ENCODE measurements at places on chromosomes 5 and 9.
A peak's percentile ranks its signal among the peaks of the same experiment; 100 is the strongest.

DNA sequence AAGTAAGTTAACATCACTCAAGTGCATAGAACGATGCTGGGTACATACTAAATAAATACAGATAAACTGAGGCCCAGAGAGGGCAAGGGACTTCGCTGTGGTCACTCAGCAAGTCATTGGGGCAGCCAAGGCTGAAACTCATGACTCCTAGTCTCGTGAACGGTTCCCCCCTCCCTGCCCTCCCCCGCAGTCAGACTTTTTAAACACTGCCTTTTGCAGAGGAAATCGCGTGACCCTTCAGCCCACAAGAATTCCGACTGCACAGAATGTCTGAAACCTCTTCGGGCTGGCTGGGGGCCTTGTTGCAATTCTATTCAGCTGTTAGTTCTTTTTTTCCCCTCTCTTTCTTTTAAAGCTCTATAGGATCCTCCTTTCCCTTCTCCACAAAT, 28.1 kb downstream of the NEK6 start:
- no peak for DNase-seq

- no peak for DNase-seq
These were observed 325.2 kb downstream of the NR2F1-AS1 start for GRCh38 chr5:93255796-93256195.

DNA sequence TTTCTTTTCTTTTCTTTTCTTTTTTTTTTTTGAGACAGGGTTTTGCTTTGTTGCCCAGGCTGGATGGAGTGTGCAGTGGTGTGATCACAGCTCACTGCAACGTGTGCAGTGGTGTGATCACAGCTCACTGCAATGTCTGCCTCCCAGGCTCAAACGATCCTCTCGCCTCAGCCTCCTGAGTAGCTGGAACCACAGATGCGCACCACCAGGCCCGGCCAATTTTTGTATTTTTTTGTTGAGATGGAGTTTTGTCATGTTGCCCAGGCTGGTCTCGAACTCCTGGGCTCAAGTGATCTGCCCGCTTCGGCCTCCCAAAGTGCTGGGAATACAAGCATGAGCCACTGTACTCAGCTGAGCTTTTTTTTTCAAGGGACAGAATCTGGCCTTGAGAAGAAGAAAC, 36.8 kb upstream of the TJP2 start:
- no peak for DNase-seq

GRCh38 chr5:180456792-180457191, 37.4 kb upstream of the CNOT6 start:
- no peak for DNase-seq

DNA sequence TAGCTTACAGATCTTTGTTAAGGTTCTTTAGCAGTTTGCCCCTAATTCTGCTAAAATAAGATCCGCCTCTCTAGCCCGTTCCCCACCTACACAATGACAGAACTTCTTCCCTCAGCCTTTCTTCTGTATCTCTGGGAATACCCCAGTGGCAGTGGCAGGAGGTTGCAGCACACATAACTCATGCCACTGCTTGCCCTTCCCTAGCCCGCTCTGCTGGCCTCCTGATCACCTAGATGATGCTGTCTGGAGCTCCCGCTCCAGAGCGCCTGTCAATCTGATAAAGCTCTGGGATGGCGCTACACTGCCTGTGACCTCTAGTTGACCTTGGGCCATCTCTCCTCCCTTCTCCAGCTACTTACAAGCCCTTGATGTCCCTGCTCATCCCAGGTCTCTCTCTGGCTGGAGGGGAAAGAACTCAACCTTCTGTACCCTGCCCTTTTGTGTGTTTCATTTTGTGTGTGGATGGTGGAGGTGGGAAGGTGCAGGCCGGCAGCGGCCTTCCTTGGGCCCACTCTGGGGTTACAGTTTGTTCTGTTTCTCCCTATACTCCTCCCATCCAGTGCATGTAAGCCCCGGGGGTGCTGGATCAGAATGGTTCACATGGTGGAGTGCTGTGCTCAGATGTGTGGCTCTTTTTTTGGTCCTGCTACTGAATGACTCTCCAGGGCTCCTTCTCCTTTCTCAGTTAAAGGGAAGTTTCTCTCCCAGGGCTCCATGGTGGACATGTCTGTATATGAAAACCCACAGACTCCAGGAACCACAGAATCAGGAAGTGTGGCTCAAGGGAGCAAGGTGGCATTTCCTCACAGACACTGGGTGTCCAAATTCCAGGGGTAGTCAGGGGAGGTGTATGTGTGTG, 29.1 kb downstream of the MTX3 start:
- no peak for DNase-seq

DNA sequence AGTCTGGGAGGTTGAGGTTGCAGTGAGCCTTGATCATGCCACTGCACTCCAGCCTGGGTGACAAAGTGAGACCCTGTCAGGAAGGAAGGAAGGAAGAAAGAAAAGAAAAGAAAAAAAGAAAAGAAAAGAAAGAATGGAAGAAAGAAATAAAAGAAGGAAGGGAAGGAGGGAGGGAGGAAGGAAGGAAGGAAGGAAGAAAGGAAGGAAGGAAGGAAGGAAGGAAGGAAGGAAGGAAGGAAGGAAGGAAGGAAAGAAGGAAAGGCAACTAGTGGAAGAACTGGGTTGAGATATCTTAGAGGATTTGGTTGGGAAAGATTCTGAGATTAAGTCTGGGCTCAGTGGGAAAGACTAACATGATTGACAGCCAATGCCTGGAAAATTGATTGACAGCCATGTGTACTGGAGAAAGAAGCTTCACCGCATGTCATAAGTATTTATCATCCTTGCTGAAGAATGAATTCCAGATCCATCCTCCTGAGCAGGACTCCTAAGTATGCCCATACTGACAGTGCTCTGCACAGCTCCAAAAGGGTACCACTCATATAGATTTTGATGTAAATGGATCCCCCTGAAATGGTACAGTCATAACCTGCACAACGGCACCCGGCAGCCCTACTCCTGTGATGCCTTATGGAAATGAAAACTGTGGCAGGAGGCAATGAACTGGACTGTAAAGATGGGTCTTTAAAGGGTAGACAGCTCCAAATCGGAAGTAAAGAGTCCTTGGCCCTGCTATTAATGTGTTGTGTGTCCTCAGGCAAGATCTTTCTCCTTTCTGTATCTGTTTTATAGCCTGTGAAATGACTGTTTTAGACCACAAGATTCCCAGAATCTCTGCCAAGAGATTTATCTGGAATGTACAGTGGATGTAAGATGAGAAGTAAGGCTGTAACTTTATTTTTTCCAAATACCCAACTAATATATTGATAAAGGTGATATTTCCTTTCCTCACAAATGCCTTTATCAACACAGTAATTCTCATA, 16.9 kb upstream of the ADRA1B start:
- no peak for DNase-seq

- no peak for DNase-seq
These were observed 6.7 kb downstream of the SLC4A9 start for GRCh38 chr5:140366589-140367255.

DNA sequence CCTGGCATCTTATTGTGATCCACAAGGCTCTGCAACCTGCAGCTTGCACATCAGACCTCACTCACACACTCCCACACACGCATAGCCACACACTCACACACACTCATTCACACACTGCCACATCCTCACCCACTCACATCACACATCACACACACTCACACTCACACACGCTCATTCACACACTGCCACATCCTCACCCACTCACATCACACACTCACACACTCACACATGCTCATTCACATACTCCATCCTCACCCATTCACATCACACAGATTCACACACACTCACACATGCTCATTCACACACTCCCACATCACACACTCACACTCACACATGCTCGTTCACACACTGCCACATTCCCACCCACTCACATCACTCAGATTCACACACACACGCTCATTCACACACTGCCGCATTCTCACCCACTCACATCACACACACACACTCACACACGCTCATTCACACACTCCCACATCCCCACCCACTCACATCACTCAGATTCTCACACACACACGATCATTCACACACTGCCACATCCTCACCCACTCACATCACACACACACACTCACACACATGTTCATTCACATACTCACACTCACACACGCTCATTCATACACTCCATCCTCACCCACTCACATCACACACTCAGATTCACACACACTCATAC, 47.1 kb upstream of the RXRA start:
- no peak for DNase-seq

DNA sequence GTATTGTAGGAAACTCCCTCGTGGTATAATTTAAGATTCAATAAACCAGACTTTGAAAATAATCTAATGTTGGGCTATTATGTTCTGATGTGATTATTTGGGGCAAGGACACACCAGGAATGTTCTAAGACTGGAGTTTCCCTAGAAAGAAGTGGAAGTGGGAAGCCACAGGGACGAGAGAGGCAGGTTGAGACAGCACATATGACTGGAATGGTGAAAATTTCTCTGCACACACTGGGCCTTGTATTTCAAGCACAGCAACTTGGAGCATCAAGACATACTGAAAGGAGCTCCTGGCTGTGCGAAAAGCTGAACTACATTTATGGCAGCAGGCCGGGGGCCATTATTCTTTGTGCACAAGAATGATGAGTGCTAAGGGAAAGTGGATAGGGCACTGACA, 98.2 kb downstream of the CETN3 start:
- DNase-seq: no peak

DNA sequence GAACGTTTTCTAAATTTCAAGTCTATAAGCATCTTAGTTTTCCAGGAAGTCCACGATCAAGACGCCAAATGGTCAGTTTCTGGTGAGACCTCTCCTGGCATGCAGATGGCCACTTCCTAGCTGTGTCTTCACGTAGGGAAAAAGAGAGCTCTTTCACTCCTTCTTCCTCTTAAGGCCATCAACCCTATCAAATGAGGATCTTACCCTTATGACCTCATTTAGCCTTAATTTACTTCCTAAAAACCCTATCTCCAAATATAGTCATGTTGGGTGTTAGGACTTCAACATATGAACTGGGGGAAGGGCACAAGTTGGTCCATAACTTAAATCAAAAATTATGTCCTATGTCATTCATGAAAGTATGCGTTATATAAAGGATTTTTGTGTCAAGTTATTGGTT, 229.5 kb downstream of the ARL15 start:
- DNase-seq: no peak

DNA sequence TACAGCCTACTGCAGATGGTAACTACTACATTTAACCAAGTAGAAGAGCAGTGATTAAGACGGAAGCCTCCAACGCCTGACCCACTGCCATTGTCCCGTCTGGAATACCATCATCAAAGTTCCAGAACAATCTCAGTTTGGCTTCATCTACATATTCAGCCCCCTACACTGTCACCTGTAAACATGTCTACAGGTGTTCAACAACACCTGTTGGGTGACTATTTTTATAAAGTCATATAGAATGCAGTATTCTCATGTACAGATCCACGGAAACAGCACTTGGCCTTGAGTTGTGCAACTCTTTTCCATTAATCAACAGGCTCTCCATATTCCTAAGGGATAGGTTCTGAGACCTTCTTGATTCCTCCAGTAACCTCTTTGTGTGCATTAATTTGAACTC, 53.3 kb upstream of the AGXT2 start:
- no peak for DNase-seq

- DNase-seq: no peak
These were observed 1.4 kb downstream of the PRELID2 start for GRCh38 chr5:145833631-145834200.

DNA sequence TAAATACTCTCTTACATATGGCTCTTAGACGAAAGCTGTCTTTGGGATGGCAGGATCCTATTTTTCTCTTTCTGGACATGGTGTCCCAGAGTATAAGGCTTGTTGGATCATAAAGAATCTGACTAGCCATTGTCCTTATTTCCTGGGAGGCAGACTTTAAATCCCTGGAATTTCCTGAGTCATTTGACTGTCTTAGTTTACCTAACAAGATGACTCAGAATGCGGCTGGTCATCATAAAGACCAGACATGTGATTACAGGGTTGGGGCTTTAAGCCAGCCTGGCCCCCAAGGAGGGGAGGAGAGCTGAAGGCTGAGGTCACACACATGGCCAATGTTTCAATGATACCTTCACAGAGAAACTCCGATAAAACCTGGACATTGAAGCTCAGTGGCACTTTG, 37.2 kb downstream of the FAM240B start:
- peak; percentile 68 for DNase-seq

DNA sequence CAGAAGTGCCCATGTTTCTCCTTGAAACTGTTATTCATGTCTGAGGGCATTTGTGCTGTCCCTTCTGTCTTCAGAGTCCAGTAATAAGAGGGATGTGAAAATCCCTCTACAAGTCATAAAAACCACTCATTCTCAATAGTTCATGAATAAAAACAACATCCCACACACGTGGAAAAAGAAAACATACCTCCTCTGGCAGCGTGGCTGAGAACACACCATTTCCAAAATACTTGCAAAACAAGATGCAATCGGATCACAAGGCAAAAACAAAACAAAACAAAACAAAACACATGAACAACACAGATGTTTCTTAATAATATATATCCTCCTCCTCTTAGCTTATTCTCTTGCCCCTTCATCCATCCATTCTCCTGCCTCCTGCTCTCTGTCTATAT, 71.0 kb upstream of the EQTN start:
- DNase-seq: no peak

DNA sequence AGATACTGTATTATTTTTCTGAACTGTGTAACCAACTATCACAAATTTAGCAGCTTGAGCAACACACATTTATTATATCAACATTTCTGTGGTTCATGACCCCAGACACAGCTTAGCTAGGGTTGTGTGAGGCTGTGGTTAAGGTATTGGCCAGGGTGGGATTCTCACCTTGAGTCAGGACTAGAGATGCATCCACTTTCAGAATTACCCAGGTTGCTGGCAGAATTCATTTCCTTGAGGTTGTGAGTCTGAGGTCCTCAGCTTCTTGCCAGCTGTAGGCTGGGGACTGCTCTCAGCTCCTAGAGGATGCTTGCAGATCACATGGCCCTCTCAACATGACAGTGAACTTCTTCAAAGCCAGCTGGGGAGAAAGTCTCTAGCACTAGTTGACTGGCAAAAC, 122.5 kb upstream of the RASGRF2 start:
- no peak for DNase-seq

Measured in RKO (cell line).